ENCODE measurements at places on chromosomes 12 and 14. TPM values are rescaled to one million over a fixed set of nuclear protein-coding genes. Genes with fewer than 3 reads are reported as not detected.

Gene SAMD15
- total RNA-seq, result 2.5 TPM

Gene ERC1
- 12.8 TPM for total RNA-seq

Gene MAP3K9
- 7.1 TPM for total RNA-seq

Gene VRTN
- total RNA-seq, result 0.03 TPM

Gene TCTN2
- total RNA-seq, result 12.8 TPM

Gene KLHL33
- total RNA-seq, result not detected

Gene SERPINA3
- total RNA-seq, result 12.5 TPM

Gene PRB4
- total RNA-seq, result not detected

Gene PLCZ1
- total RNA-seq, result not detected

Gene ABCD2
- total RNA-seq, result not detected

Gene KCTD10
- total RNA-seq, result 42.4 TPM

Gene ENO2
- 40.3 TPM for total RNA-seq

Gene BORCS5
- 9.4 TPM for total RNA-seq

Gene SERPINA10
- 0.05 TPM for total RNA-seq

Gene LMNTD1
- total RNA-seq, result not detected

Gene TAC3
- total RNA-seq, result not detected

Gene HRK
- 1.3 TPM for total RNA-seq

Gene C12orf54
- not detected for total RNA-seq

Gene KIF21A
- total RNA-seq, result 15.6 TPM

Gene FAM222A
- 5.7 TPM for total RNA-seq

Gene AKAP3
- 0.09 TPM for total RNA-seq

Gene CCDC184
- total RNA-seq, result 2.7 TPM

Gene SIX4
- total RNA-seq, result 2.8 TPM

Gene AKAP6
- total RNA-seq, result 0.61 TPM

Gene PRH2
- total RNA-seq, result not detected
